ENCODE measurements at places on chromosomes 6 and 20. TPM values are rescaled to one million over a fixed set of nuclear protein-coding genes. Genes with fewer than 3 reads are reported as not detected.

The CDSN gene
- total RNA-seq, result not detected

The CALHM6 gene
- total RNA-seq, result 0.45 TPM

The ZNF831 gene
- not detected for total RNA-seq

The PDCD2 gene
- 49.2 TPM for total RNA-seq

The TMEM244 gene
- not detected for total RNA-seq

The CGA gene
- total RNA-seq, result not detected

The AGER gene
- 2.3 TPM for total RNA-seq

The PABPC1L gene
- total RNA-seq, result 21.6 TPM

The TRERF1 gene
- total RNA-seq, result 10.0 TPM

The STMN3 gene
- 9.0 TPM for total RNA-seq

The ARFGEF2 gene
- total RNA-seq, result 16.5 TPM

The DCDC2 gene
- total RNA-seq, result 3.7 TPM

The SNX3 gene
- 117 TPM for total RNA-seq

The C6orf15 gene
- not detected for total RNA-seq

The PBOV1 gene
- not detected for total RNA-seq

The DEF6 gene
- total RNA-seq, result 0.08 TPM

The LAMA4 gene
- total RNA-seq, result 1.8 TPM

The GGTLC1 gene
- not detected for total RNA-seq

The TRIM27 gene
- total RNA-seq, result 45.8 TPM

The SLC32A1 gene
- not detected for total RNA-seq

The MEI4 gene
- not detected for total RNA-seq

The PI3 gene
- 2.3 TPM for total RNA-seq

The TNXB gene
- total RNA-seq, result 0.89 TPM
